ENCODE measurements at places on chromosomes 16 and 17. TPM values are rescaled to one million over a fixed set of nuclear protein-coding genes. Genes with fewer than 3 reads are reported as not detected.
A peak's percentile ranks its signal among the peaks of the same experiment; 100 is the strongest.

GRCh38 chr17:77424585-77425344 is 284.0 kb downstream of the SEC14L1 start:
- H3K27ac ChIP-seq: peak overlapping the region; percentile 100
- peak; percentile 98 for DNase-seq
- H3K4me3 ChIP-seq: no peak overlapping the region
- H3K36me3 ChIP-seq: no peaks in the 10 kb centered on the region
- H3K4me1 ChIP-seq: peaks cover 99% of the 10 kb centered on the region
- H3K27me3 ChIP-seq: no peaks in the 10 kb centered on the region

DNA sequence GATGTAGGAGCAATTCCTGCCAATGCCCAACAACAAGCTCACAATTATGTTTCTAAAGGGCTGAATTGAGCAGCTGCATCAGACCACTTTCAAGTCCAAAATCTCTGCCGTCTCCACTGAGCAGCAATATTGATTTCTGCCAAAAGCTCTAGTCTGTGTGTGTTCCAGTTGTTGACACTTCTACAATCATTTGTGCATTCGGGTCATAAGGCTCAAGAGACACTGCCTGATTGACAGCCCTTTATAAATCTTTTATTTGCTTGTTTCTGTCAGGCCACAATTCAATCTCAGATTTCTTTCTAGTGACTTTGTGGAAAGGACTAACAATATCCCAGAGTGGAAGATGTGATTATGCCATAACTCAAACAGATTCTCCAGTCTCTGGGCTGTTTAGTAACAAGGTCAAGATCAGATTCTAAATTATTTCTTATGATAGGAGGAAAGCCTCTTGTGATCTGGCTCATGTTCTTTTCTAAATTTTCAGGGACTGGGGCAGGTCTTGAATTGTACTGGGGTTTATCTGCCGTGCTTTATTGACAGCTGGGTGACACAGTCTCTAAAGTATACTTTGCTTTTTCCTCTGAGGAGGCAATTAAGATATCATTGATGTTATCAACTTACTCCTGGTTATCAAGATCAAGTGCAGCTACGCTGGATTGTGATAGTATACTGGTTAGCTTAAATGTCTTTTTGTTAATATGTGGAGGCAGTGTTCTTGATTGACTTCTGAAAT is 377.1 kb downstream of the CNTNAP4 start:
- no peaks in the 10 kb centered on the region for H3K27me3 ChIP-seq
- no peaks in the 10 kb centered on the region for H3K36me3 ChIP-seq
- H3K4me3 ChIP-seq: no peak overlapping the region
- no peaks in the 10 kb centered on the region for H3K4me1 ChIP-seq

The TMEM132E gene
- total RNA-seq: not detected

- peaks cover 12% of the 10 kb centered on the region for H3K4me1 ChIP-seq
- H3K36me3 ChIP-seq: no peaks in the 10 kb centered on the region
- no peak overlapping the region for H3K27ac ChIP-seq
- no peaks in the 10 kb centered on the region for H3K27me3 ChIP-seq
- no peak for DNase-seq
- no peak overlapping the region for H3K4me3 ChIP-seq
Observed at GRCh38 chr16:58492735-58493134, 7.2 kb upstream of the NDRG4 start.

The CACNG3 gene
- total RNA-seq: not detected

The HOXB9 gene
- total RNA-seq: 0.28 TPM

The CBX1 gene
- total RNA-seq: 32.8 TPM

DNA sequence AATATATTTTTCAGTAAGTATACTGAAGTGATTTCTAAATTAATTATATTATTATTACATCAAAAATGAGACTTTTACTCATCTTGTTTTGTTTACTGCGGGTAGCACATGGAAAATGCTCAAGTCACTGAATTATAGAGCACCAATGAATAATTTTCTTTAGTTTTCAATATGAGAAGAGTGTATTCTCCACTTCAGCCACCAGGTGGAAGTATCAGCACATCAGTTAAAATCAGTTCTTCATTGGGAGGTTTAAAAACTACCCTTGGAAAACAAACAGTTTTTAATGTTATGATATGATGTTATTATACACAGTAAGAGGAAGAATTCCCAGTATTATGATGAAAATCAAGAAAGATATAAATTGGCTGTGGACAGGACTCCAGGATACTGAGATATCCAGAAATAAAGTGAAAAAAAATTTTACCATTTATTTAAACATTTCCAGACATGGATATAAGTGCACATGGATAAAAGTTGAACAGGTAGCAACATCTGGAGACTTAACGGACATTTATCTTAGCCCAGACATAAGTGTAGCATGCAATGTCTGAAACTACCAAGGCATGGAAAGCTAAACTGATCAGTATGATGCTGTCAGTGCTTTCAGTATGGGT is 467.3 kb downstream of the KCNJ2 start:
- H3K36me3 ChIP-seq: no peaks in the 10 kb centered on the region
- H3K27ac ChIP-seq: no peak overlapping the region
- no peaks in the 10 kb centered on the region for H3K4me1 ChIP-seq

The PDILT gene
- total RNA-seq: not detected

- peak; percentile 95 for DNase-seq
- H3K4me1 ChIP-seq: no peaks in the 10 kb centered on the region
- peak overlapping the region; percentile 33 for H3K4me3 ChIP-seq
- peak overlapping the region; percentile 81 for H3K27ac ChIP-seq
- no peaks in the 10 kb centered on the region for H3K27me3 ChIP-seq
Observed at GRCh38 chr17:81309140-81309858, 14.2 kb upstream of the SLC38A10 start.

GRCh38 chr16:424033-424622 is 1.3 kb upstream of the RAB11FIP3 start:
- H3K4me3 ChIP-seq: peak overlapping the region; percentile 70
- no peaks in the 10 kb centered on the region for H3K4me1 ChIP-seq
- peak overlapping the region; percentile 97 for H3K27ac ChIP-seq
- no peaks in the 10 kb centered on the region for H3K27me3 ChIP-seq
- DNase-seq: peak; percentile 96
- no peaks in the 10 kb centered on the region for H3K36me3 ChIP-seq

The DPEP3 gene
- total RNA-seq: not detected

DNA sequence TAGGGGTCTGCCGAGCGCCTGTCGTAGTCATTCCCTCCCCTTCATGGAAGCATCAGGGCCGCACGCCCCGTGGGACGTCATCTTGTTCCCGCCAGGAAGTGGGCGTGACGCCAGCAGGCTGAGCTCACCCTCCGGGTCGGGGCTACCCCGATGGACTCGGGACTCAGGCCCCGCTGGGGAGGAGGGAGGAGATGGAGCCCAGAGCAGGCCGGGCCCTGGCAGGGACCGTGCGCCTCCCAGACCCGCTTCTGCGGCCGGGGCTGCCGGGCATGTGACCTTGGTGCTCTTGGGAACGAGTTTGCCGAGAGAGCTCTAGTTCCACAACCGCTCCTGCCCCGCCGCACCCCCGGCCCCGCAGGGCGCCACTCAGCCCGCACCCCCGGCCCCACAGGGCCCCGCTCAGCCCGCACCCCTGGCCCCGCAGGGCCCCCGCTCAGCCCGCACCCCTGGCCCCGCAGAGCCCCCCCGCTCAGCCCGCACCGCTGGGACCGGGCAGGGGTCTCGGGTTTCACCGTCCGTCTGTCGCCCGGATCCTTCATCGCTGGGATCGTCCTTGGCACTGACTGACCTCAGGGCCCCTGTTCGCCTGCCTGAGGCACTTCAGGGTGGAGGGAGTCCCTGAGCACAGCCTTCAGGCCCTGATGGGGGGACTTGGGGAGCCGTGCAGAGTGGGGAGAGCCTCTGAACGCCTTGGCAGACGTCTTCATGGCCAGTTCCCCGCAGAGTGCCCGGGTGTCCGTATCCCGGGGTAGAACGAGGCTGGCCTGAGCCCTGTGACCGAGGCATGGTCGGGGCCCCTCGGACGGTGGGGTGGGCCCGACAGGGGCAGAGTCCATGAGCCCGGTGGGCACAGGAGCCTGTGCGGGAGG is 5.8 kb downstream of the CACNA1H start:
- peak overlapping the region; percentile 33 for H3K4me3 ChIP-seq
- peaks cover 8% of the 10 kb centered on the region for H3K27me3 ChIP-seq
- H3K27ac ChIP-seq: peak overlapping the region; percentile 95

- peak overlapping the region; percentile 91 for H3K27ac ChIP-seq
- H3K4me3 ChIP-seq: peak overlapping the region; percentile 67
- DNase-seq: peak; percentile 74
- H3K27me3 ChIP-seq: no peaks in the 10 kb centered on the region
- no peaks in the 10 kb centered on the region for H3K4me1 ChIP-seq
- peaks cover 8% of the 10 kb centered on the region for H3K36me3 ChIP-seq
Observed at GRCh38 chr17:28744104-28744971, 527 bp downstream of the TRAF4 start.

- H3K4me1 ChIP-seq: peaks cover 22% of the 10 kb centered on the region
- peak overlapping the region; percentile 74 for H3K4me3 ChIP-seq
- peak overlapping the region; percentile 93 for H3K27ac ChIP-seq
- H3K36me3 ChIP-seq: peaks cover 29% of the 10 kb centered on the region
Observed at GRCh38 chr16:28846933-28847273, 755 bp upstream of the TUFM start.

- no peaks in the 10 kb centered on the region for H3K36me3 ChIP-seq
- H3K4me3 ChIP-seq: no peak overlapping the region
- no peak for DNase-seq
- peaks cover 60% of the 10 kb centered on the region for H3K4me1 ChIP-seq
Observed at GRCh38 chr16:48559462-48560211, 50.3 kb downstream of the N4BP1 start.

The DNAH17 gene
- total RNA-seq: 0.16 TPM

- H3K4me1 ChIP-seq: no peaks in the 10 kb centered on the region
- no peak overlapping the region for H3K4me3 ChIP-seq
- H3K27ac ChIP-seq: no peak overlapping the region
- no peak for DNase-seq
Observed at GRCh38 chr17:3712811-3713463, 10.8 kb upstream of the HASPIN start.

The MT1M gene
- total RNA-seq: 7.1 TPM

The TBC1D3E gene
- not detected for total RNA-seq

The MILR1 gene
- 3.8 TPM for total RNA-seq

DNA sequence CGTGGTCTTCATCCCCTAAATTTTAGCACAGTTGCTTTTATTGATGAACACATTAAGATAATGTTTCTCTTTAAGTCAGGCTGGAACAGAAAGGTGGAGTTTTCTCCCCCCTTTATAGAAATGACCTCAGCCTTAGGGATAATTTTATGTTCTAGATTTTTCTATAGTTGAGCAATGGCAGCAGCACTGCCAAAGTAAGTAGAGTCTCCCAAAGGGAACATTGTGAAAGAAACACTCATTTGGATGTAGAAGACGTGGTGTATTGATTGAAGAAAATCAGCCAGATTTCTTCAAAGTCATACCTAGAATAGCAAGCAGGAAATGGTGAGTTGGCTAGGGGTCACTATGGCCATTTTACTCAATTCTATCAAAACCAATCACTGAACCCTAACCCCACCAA is 122.5 kb downstream of the DNAH9 start:
- no peak overlapping the region for H3K27ac ChIP-seq
- no peaks in the 10 kb centered on the region for H3K27me3 ChIP-seq
- no peaks in the 10 kb centered on the region for H3K36me3 ChIP-seq
- no peak overlapping the region for H3K4me3 ChIP-seq
- DNase-seq: no peak

DNA sequence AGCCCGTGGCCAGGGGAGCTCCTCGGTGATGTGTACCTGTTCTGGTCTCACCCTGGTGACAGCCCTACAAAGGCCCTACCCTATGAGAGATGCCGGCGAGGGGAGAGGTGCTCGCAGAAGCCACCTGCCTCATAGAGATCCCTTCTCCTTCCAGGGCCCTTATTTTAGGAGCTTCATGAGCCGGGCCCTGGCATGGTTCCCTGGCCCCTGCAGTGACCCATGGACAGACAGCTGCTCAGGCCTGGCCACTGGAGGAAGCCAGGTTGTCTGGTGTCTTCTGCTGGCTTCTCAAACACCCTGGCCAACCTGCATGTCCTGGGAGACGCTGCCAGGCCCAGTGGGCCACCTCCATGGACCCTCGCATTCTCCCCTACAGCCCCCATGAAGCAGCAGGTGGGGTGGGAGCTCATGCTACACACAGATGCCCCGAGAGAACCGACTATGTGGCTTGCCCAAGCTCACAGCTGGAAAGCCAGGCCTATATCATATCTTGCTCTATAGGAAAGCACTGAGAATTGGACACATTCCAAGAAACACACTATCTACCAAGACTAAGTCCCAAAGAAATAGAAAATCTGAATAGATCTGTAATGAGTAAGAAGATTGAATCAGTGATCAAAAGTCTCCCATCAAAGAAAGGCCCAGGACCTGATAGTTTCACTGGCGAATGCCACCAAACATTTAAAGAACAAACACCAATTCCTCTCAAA is 7.2 kb upstream of the AATK start:
- H3K27me3 ChIP-seq: peaks cover 5% of the 10 kb centered on the region
- H3K4me1 ChIP-seq: no peaks in the 10 kb centered on the region
- no peak for DNase-seq
- H3K36me3 ChIP-seq: no peaks in the 10 kb centered on the region

GRCh38 chr17:17080781-17081180 is 38.5 kb downstream of the MPRIP start:
- no peaks in the 10 kb centered on the region for H3K27me3 ChIP-seq
- H3K4me1 ChIP-seq: no peaks in the 10 kb centered on the region
- no peaks in the 10 kb centered on the region for H3K36me3 ChIP-seq
- no peak overlapping the region for H3K4me3 ChIP-seq
- peak; percentile 21 for DNase-seq

The TOM1L1 gene
- total RNA-seq: 30.8 TPM

- no peak overlapping the region for H3K4me3 ChIP-seq
- H3K4me1 ChIP-seq: peaks cover 23% of the 10 kb centered on the region
- no peak overlapping the region for H3K27ac ChIP-seq
- peak; percentile 86 for DNase-seq
- no peaks in the 10 kb centered on the region for H3K36me3 ChIP-seq
Observed at GRCh38 chr16:1105888-1106620, 10.0 kb upstream of the C1QTNF8 start.

DNA sequence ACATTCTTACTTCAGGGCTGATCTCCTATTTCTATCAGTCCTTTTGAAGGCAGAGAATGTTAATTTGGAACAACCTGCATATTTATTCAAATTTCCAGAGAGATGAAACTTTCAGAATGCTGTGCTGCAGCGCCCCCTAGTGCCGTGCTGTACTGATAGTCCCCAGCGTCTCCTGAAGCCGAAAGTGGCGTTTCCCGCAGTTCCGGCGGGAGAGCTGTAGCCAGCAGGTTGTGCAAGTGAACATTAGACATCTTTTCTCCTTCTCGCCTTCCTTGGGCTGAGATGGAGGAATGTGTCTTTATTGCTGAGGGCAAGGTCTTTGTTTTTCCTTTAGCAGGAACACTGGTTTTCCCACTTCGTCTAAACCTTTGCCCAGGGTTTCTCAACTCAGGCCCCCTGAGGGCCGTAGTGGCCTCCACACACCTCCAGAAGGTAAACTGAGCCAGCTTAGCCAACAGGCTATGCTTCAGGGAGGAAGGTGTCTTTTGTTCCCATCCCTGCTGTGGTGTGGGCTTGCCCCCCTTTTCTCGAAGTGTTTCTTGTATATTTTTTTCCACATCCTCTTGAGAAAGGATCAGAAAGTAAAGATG is 26.4 kb downstream of the USP10 start:
- H3K27ac ChIP-seq: peak overlapping the region; percentile 67
- H3K4me3 ChIP-seq: no peak overlapping the region
- DNase-seq: peak; percentile 95
- peaks cover 55% of the 10 kb centered on the region for H3K4me1 ChIP-seq
- H3K36me3 ChIP-seq: no peaks in the 10 kb centered on the region
- H3K27me3 ChIP-seq: no peaks in the 10 kb centered on the region
